Left renal pelvis (tissue), 4 donors: ENCODE measurements at places on chromosomes 1 and 21.

DNA sequence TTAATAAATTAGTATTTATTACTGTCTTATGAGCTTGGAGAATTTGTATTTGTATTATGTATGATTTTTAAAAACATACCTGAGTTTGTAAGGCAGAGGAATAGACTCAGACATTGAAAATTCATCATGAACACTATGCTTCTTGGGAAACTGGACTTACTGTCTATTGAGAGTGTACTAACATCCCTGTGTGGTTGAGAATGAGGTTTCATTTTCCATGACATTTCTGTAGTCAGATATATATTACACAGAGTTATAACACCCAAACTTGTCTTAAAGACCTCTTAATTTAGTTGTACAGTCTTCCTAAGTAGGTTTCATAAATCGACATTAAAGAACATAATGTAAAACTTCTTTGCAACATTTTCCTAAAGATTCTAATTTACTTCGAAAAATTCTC is 30.0 kb downstream of the PPP2R5A start:
- no peak for DNase-seq

DNA sequence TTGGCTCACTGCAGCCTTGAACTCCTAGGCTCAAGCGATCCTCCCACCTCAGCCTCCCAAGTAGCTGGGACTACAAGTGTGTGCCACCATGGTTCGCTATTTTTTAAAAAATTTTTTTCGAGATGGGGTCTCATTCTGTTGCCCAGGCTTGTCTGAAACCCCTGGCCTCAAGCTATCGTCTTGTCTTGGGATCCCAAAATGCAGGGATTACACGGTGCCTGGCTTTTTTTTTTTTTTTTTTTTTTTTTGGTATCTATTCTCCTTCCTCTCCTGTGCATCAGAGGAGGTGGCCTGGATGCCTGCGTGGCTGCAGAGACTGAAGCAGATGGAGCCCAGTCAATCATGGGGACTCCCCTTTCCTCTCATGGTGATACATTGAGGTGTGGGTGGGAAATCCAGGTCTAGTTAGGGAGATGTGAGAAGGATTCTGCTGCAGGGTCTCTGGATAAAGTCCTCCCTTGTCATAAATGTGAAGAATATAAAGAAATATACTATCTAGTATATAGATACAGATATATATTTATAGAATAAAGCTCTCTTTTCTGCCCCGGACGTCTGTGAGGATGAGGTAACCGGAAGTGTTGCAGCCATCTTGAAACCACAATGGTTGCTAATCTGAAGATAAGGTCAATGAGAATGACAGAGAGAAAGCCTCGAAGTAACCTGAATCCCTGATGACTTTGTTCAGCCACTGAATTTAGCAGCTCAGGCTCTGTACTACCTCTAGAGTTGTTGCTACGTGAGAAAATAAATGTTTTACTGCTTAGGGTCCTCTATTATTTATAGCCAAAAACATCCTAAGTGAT is 19.5 kb upstream of the RGSL1 start:
- no peak for DNase-seq

GRCh38 chr1:88398338-88398737 is 285.7 kb upstream of the PKN2 start:
- DNase-seq, result no peak

GRCh38 chr1:207516729-207517128 is 20.8 kb downstream of the CR1 start:
- DNase-seq, result no peak
